Heart left ventricle (tissue), 16 donors: ENCODE measurements at places on chromosomes 5 and 9.
A peak's percentile ranks its signal among the peaks of the same experiment; 100 is the strongest.

GRCh38 chr9:123642291-123643278 is 286.6 kb downstream of the CRB2 start:
- peak; percentile 44 for DNase-seq

DNA sequence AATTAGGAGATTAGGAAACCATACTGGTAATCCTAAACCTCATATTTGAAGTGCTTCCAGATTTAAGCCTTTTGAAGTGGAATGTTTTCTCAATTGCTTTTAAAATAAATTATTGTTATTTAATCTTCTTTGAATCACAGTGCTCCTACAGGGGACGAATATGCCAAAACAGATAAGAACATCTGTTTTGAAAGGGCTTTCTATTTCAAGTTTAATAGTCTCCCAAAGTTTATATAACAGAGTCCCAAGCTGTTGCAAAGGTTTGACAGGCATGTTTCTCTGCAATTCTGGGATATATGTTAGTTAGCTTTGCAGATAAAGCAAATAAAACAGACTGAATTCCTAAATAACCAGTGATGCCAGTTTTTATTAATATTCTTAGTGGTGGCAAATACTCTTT is 803.7 kb downstream of the TLE4 start:
- no peak for DNase-seq

DNA sequence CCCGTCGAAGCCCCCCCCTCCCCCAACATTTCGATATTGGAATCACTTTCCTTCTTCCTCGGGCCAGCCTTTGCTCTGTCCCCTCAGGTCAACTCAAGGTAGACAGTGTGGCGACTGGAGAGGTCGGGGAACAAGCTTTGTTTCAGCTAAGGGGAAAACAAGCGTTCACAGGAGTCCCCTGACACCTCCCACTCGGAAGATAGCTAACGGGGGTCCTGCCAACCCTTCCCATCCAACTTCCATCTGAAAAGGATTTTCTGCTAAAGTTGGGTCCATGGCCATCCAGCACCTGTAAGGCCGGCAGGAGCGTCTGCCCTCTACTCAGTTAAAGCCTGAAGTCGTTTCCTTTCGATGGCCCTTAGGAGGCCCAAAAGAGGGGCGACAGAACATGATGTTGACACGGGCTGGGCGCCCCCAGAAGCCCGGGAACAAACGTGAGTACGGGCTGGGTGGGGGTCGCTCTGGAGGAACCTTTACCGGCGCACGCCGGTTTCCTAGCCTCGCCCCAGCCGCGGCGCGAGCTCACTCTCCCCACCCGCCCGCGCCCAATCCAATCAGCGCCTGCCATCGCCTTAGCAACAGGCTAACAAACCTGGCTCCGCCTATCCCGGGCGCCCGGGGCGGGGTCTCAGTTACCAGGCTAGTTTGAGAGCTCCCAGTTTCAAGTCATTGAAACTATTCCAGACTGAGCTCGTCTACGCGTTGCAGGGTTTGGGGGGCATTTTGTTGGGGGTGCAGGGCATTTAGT is 2.5 kb downstream of the ARRDC3 start:
- DNase-seq = peak; percentile 98

GRCh38 chr5:111211341-111211740 is 12.8 kb upstream of the CAMK4 start:
- no peak for DNase-seq

DNA sequence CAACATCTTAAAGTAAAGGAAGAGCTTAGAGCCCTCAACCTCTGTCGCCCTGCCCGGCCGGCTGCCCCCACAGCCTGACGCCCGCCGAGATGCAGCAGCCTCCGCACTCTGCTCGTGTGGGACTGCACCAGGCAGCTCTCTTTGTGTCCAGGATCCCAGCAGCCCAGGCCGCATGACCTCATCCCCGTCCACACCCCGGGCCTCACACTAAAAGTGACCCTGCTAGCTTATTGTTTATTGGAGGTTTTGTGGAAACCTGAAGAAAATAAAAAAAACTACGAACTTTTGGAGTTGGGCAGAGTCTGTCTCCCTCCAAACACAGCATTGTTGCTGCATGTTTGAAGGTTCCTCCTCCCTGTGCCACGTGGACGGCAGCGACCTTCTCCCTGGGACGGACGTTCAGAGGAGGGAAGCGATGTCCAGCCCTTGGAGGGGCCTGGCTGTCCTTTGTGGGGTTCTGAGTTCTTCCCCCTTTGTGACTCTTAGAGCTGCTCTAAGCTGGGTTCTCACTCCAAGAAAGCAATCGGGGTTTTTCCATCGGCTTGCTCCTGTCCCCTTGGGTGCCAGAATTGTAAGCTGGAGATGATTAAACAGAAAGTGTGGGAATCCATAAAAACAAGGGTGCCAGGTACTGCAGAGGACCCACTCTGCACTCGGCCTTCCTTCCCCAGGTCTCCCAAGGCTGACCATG is 103.5 kb upstream of the COL5A1 start:
- peak; percentile 64 for DNase-seq

- no peak for DNase-seq
Measured at GRCh38 chr9:116350213-116350612, 196.6 kb downstream of the PAPPA start.

- peak; percentile 67 for DNase-seq
Measured at GRCh38 chr9:38621434-38622287, 1.3 kb upstream of the ANKRD18A start.

GRCh38 chr5:80834710-80835109 is 125.5 kb upstream of the RASGRF2 start:
- DNase-seq = no peak

GRCh38 chr9:21995666-21996398 is 1.2 kb downstream of the CDKN2B-AS1 start:
- DNase-seq = peak; percentile 55

DNA sequence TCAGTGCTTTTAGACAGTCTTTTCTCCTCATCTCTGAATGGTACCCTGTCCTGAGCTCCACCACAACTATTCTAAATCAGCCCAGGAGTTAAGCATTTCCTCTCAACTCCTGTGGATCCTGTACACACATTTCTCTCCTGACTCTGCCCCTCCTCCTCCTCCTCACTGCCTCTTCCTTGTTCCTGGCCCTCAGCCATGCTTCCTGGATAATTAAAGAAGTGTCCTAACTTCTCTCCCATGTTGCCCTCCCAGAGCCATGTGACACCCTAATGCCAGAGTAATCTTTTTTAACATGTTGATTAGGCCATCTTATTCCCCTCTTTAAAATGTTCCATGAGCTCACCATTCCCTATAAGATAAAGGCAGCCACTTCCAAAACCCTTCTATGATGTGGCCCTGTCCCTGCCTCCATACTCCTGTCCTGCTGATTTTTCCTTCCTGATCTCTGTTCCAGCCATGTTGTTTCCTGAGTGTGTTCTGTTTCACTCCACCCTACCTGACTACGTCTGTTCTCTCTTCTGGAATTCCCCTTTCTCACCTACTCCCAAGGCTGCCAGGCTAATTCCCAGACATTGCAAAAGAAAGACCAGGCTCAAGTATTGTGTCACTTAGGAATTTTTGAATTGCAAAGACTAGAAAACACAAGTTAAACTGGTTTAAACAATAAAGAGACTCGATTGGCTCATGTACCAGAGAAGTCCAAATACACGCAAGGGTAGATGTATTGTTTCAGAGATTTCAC is 295.2 kb downstream of the MAST4 start:
- DNase-seq = peak; percentile 59
